ENCODE measurements at places on chromosomes 16 and 17. TPM values are rescaled to one million over a fixed set of nuclear protein-coding genes. Genes with fewer than 3 reads are reported as not detected.

The HSF4 gene
- 49.9 TPM for total RNA-seq

The GRAP gene
- total RNA-seq: 2.0 TPM

- no peak for DNase-seq
Observed at GRCh38 chr17:63024716-63025115, 58.7 kb downstream of the TANC2 start.

- DNase-seq: no peak
Observed at GRCh38 chr16:12544477-12545296, 259.0 kb downstream of the CPPED1 start.

- no peak for DNase-seq
Observed at GRCh38 chr17:49634485-49634860, 43.4 kb downstream of the SPOP start.

GRCh38 chr16:73418691-73419090 is 370.8 kb upstream of the ZFHX3 start:
- DNase-seq: no peak

GRCh38 chr17:75827308-75828075 is 16.7 kb downstream of the UNC13D start:
- DNase-seq: peak; percentile 82

- DNase-seq: peak; percentile 51
Observed at GRCh38 chr17:76467366-76467765, at the start of gene AANAT. Gene AANAT, plus strand, starts transcription at chr17:76467603. Its CDS starts 1,144 bp downstream, at chr17:76468747.

DNA sequence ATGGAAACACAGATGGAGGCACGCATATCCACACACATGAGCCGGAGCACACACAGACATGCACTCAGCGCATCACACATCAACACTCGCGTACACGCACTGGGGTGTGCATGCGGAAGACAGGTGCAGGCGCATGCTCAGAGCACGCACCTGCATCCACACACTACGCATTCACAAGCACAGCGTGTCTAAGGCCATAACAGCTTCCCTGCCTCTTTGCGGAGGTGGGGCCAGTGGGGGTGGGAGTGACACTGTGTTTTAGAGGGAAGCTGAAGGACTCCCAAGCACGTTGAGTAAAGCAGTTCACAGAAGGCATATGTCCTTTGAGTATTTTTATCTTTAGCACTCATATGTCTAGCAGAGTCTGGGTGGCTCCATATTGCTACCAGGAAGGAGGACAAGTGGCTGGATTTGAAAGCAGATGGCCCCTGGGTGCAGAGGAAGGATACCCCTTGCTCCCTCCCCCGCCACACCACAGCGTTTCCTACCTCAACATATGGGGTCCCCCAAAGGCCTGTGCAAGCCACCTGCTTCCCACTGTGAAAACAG is 68.6 kb upstream of the TOB1 start:
- DNase-seq: no peak

Measured in Right ventricle myocardium inferior (tissue), 1 donor.